WTC11 (cell line): ENCODE measurements at places on chromosomes 2 and 18. TPM values are rescaled to one million over a fixed set of nuclear protein-coding genes. Genes with fewer than 3 reads are reported as not detected.

DNA sequence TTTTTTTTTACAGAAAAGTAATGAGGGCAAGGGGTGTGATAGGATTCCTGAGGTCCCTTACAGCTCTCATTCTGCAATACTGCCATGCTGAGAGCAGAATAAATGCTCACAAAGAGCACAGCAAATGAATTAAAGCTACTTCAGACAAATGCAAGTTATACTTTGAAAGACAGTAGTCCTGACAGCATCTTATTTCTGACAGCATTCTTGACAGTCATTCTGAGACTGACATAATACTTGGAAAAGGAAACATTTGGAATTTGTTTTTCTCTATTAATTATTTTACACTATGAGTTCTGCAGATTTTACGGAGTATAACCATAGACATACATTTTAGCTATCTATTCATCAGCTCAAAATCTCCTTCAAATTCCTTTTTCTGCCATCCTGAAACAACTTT lies 935.2 kb upstream of the FAM98A start:
- H3K4me3 ChIP-seq: no peak overlapping the region
- no peaks in the 10 kb centered on the region for H3K4me1 ChIP-seq
- H3K27ac ChIP-seq: no peak overlapping the region
- H3K27me3 ChIP-seq: no peaks in the 10 kb centered on the region
- no peak for DNase-seq

- no peaks in the 10 kb centered on the region for H3K27me3 ChIP-seq
- no peak overlapping the region for H3K27ac ChIP-seq
- no peaks in the 10 kb centered on the region for H3K4me1 ChIP-seq
- no peak for DNase-seq
Observed at GRCh38 chr2:223805008-223805407, 32.4 kb downstream of the AP1S3 start.

DNA sequence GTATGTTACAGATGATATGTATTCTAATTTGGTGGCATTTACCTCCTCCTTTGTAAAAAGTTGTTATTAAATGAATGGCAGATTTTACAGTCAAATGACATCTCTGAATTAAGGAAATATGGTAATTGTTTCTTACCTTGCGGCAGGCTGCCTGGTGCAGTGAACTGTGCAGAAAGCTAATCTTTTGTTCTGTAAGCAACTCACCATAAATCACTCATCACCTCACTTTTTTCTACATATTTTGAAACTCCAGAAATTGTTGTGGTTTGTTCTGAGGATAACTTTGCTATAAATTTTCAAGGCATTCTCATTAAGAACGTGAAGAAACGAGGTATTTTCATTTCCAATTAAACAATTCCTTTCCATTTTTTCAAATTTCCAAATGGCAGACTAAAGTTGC lies 52.7 kb downstream of the ST6GAL2 start:
- H3K4me3 ChIP-seq: no peak overlapping the region
- no peaks in the 10 kb centered on the region for H3K4me1 ChIP-seq
- H3K27ac ChIP-seq: no peak overlapping the region
- peaks cover 12% of the 10 kb centered on the region for H3K36me3 ChIP-seq

GRCh38 chr2:4272261-4272858 lies 569.0 kb downstream of the DCDC2C start:
- no peak for DNase-seq
- H3K4me1 ChIP-seq: no peaks in the 10 kb centered on the region
- H3K27me3 ChIP-seq: peaks cover 4% of the 10 kb centered on the region
- H3K4me3 ChIP-seq: no peak overlapping the region
- peaks cover 46% of the 10 kb centered on the region for H3K36me3 ChIP-seq

DNA sequence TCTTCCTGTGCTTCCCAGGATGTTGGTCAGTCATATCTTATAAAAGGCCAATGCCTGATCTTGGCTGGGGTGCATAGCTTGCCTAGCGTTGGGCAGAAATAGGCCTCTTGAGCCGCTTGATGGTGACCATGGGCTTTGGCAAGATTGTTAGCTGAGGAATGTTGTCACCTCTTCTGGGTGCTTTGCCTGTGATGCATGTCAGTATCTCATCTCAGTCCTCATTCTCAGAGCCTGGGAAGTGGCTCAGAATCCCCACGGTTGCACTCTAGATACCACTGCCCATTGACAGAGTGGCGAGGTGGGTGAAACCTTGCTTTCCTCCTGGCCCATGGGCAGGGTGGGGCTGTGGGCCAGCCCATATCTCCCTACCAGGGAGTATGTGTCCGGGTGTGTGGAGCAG lies 79.2 kb upstream of the MGAT5 start:
- no peak overlapping the region for H3K4me3 ChIP-seq
- H3K4me1 ChIP-seq: peaks cover 34% of the 10 kb centered on the region
- no peak for DNase-seq
- H3K36me3 ChIP-seq: peaks cover 6% of the 10 kb centered on the region
- H3K27ac ChIP-seq: no peak overlapping the region

DNA sequence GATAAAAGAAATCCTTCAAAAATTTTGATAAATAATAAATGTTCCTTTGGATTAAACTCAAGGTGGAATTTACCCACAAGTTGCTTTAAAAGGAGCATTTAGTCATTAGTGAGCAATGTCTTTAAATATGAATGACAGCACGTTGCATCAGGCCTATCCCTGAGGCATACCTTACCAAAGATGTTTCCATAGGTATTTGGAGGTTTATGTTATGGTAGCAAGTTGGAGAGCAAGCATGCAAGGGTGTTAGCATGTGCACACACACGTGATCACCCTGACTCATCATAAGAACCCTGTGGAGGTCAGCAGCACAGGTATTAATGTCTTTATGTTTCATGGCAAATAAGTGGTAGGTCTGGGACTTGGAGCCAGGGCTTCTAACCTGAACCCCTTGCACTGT lies 159.9 kb downstream of the ACTR3 start:
- peaks cover 5% of the 10 kb centered on the region for H3K4me1 ChIP-seq
- peaks cover 3% of the 10 kb centered on the region for H3K27me3 ChIP-seq
- H3K4me3 ChIP-seq: no peak overlapping the region

- no peak overlapping the region for H3K27ac ChIP-seq
- no peak for DNase-seq
- no peak overlapping the region for H3K4me3 ChIP-seq
Observed at GRCh38 chr2:204608237-204608939, 63.1 kb downstream of the PARD3B start.

WDR33 gene
- total RNA-seq: 64.7 to 67.1 TPM (median 67.0 TPM) in 3 replicates

TBC1D8 gene
- total RNA-seq: 30.3 to 51.7 TPM (median 32.0 TPM) in 3 replicates

PPIG gene
- 63.7 to 77.7 TPM (median 72.2 TPM) in 3 replicates for total RNA-seq

UGT1A8 gene
- total RNA-seq: 0.11 to 0.13 TPM in 2 of 3 replicates, not detected in the other
